ENCODE measurements at places on chromosomes 7 and 10. TPM values are rescaled to one million over a fixed set of nuclear protein-coding genes. Genes with fewer than 3 reads are reported as not detected.

The NOBOX gene
- polyA plus RNA-seq, result not detected

DNA sequence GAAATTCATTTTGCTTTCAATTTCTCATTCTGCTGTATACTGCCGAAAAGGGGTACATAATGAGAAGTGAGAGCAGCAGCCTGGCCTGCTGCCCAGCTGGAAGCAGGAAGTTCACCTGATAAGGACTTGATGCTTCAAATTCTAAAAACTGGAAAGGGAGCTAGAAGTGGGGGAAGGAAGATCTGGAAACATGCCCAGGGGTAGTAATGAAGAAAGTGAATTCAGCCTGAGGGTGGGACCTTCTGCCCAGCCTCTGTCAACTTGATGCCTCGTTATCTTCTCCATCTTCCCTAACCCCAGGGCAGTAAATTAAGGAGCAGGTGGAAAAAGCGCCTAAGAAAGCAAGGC lies 69.4 kb downstream of the ARMH3 start:
- DNase-seq, result no peak

- DNase-seq, result no peak
Measured at GRCh38 chr10:44089671-44090070, 295.2 kb downstream of the CXCL12 start.

GRCh38 chr7:120989257-120990220 lies 1.0 kb downstream of the CPED1 start:
- peak; percentile 62 for DNase-seq

DNA sequence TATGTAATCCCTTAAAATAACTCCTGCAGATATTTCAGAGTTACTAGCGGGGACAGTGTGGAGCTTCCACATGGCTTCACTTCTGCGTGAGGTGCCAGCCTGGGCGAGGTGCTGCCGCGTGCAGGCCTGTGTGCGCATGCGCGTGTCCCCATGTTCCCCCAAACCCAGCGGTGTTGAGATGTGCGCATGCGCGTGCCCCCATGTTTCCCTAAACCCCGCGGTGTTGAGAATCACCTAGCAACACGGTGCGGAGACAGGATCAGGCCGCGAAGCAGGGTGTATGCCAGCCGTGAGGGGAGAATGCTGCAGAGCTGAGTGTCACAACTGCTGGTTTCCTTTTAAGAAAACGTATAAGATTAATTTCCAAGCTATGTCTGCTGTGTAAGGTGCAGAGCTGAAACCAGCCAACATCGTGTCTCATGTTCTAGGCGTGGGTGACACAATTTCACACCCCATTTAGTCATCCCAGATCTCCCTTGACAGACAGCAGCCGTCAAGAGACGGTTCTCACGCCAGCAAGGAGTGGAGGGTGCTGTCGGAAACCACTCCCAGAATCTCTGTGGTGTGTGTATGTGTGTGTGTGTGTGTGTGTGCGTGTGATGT lies 71.9 kb upstream of the ADARB2 start:
- no peak for DNase-seq

The TLX1 gene
- not detected for polyA plus RNA-seq

The CYP26A1 gene
- polyA plus RNA-seq, result not detected

GRCh38 chr10:124717911-124718741 lies 26.1 kb downstream of the FAM53B start:
- no peak for DNase-seq

DNA sequence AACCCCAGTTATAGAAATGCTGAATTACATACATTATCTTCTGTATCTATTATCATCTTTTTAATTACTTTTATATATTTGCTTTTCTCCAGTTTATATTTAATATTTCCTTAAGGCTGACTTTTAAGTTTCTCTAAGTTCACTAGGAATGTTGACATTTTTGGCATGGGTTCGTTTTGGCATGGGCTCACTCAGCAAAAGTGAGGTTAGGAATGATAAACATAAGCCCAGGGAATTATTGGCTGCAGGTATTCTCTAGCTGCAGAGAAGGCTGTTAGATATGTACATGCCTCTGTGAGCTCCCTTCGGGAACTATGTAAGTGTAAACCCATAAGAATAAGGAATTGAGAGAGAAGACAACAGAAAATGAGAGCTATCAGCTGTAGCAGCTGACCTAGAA lies 63.6 kb upstream of the RAB18 start:
- DNase-seq, result no peak

DNA sequence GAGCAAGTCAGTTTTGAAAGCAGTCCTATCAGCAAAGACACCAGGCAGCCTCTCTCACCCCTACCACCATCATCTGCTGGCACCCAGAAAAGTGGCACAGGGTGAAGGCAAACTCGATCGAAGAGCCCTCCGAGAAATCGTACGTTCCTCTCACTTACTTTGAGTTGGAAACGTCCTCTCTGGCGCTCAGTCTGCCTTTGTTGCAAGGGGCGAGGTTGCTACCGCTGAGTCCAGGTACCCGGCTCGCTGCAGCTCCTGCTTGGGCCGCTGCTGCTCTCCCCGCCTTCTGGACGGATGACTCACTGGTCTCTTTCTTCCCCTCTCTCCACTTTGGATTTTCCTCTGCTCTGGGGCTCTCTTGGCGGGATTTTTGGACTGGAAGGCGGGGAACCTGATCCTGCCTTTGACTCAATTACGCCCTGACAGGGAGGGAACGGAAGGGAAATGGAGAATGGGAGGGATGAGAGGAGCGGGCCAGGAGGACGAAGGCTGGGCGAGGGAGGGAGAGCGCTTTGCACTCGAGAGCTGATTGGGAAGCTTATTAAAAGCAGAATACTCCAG lies at the start of gene PTN:
Gene PTN (minus strand): TSS at position 453 of the 561 bp plus-strand sequence. CDS start 88,760 bp downstream, outside the sequence.
- DNase-seq, result peak; percentile 85

DNA sequence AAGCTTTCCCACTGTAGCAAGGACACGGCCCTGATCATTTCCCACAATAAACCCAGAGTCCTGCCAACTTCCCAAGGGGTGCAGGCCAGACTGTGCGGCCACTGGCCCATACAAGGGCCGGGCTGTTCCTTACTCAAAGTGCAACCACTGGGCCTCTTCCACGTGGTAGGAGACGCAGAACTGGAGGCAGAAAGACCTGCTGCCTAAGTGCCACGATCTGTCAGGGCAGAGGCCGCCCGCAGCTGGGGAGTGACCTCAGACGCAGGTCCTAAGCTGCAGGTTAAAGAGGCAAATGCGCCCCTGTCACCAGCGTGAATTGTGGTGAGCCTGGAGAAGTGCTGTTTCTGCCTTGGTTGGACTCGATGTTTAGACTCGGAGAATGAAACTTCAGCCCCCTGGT lies 26.2 kb downstream of the GPER1 start:
- DNase-seq, result no peak

The PHKG1 gene
- 55.4 TPM for polyA plus RNA-seq

DNA sequence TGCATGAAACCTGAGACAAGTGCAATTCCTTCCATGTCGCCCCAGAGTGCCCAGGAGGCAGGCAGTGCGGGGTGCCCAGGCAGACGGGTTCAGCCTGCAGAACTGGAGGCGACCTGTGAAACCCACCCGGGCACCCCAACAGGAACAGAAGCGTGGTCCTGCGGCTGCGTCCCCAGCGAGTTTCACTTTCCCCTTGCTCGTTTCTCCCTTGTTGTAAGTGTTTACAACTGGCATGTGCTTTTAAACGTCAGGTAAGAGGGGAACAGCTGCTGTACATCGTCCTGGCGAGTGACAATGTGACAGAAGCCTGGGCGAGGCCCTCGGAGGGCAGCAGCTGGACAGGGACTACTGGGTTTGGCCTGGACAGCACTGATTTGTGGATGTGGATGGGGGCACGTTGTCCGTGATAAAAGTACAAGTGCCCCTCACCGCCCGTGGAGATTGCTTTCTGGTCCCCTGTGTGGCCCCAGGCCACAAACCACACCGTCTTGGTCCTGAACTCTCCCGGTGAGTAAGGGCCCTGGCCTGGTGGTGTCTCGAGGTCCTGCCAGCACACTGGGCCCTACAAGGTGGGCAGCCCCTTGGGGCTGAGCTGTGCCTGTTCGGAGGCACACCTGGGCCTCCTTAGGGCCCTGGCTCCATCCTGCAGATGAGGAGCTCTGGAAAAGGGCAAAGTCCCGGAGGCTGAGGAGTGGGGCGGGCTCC lies 4.0 kb downstream of the VENTX start:
- DNase-seq, result no peak

GRCh38 chr10:34200355-34200901 lies 614.7 kb downstream of the PARD3 start:
- DNase-seq, result peak; percentile 51

The GPR15LG gene
- polyA plus RNA-seq, result not detected

DNA sequence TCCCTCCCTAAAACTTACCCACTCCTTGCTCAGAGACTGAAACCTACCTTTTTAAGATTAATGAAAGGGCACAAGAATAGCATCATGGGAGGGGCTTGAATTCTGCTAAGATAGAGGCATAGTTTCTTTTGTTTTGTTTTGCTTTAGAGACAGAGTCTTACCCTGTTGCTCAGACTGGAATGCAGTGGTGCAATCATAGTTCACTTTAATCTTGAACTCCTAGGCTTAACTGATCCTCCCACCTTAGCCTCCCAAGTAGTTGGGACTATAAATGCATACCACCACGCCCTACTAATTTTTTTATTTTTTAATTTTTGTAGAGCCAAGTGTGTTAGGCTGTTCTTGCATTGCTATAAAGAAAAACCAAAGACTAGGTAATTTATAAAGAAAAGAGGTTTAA lies 17.7 kb upstream of the DNMBP start:
- DNase-seq, result no peak

The IQUB gene
- 0.37 TPM for polyA plus RNA-seq

DNA sequence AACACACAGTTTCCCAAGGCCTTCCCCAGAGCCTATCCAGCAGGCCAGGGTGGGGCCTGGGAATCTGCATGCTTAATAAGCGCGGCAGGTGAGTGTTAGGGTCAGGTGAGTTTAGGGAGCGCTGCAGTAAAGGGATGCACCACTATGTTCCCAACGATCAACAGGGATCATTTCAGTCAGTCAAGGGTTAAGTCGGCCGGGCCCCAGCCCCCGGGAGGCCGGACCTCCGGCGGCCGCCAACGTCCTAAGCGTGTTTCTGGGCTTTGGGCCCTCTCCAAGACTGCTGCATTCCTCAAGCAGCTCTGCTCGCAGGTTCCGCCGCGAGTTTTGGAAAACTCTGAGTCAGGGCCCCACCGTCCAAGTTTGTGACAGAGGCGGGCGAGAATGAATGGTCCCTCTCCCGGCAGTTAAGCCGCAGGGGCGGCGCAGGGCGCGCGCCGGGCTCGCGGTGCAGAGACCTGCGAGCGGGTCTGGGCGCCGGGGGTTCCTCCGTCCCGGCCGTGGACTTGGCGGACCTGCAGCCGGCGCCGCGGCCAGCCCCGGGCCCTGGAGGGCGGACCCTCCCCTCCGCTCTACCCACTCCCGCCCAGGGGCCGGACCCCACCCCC lies 81.6 kb downstream of the ARHGAP22 start:
- DNase-seq, result peak; percentile 81

The ABCC2 gene
- 0.75 TPM for polyA plus RNA-seq

The WDR86 gene
- polyA plus RNA-seq, result 9.8 TPM

The OPN4 gene
- 2.3 TPM for polyA plus RNA-seq

The ZP3 gene
- polyA plus RNA-seq, result 1.2 TPM

- DNase-seq, result no peak
Measured at GRCh38 chr7:68573271-68574005, 1024.8 kb upstream of the AUTS2 start.

DNA sequence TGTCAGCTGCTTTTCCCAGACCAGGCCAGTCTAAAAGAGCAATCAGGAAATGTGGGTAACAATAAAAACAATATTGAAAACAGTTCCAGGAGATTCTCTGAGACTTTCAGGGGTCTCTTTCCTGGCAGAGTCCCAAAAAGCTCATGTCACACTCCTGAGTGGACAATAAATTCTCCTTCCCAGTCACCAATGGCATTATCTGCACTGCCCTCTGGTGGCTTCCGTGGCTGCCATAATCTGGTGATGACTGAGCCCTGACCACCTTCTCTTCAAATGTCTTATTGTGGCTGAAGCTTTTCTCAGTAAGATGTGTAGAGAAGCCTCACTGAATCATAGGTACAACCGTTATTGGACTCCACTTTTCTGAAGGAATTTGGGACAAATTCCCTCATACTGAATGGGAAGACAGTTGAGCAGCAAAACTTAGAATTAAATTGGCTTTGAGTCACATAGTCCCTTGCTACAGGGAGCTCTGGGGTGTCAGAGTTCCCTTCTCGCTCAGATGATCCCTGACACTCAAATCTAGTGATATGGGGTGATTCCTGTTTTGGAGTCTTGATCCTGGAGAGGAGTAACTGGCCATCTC lies 24.4 kb upstream of the ASAH2 start:
- DNase-seq, result no peak

- no peak for DNase-seq
Measured at GRCh38 chr10:57979491-57979890, 288.2 kb downstream of the IPMK start.

GRCh38 chr7:43669286-43670081 lies 59.8 kb downstream of the COA1 start:
- DNase-seq, result no peak

- no peak for DNase-seq
Measured at GRCh38 chr7:55022002-55022985, 3.5 kb downstream of the EGFR start.

DNA sequence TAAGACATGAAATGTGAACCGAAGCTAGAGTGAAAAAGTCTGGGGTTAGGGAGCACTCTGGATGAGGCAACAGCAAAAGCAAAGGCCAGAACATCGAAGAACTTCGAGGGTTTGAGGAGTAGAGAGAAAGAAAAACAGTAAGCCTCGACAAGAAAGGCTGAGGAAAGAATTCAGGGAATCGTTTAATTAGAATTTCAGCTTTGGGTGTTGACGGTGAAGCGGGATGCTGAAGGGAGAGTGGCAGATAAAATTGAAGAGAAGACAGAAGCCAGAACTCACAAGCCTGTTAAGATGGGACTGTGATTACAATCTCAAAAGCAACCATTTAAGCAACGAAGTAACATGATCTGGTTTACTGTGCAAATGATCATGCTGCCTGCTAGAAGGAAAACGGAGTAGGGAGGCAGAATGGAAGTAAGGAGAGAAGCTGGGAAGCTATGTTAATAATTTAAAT lies 2.1 kb downstream of the TRDMT1 start:
- peak; percentile 23 for DNase-seq

DNA sequence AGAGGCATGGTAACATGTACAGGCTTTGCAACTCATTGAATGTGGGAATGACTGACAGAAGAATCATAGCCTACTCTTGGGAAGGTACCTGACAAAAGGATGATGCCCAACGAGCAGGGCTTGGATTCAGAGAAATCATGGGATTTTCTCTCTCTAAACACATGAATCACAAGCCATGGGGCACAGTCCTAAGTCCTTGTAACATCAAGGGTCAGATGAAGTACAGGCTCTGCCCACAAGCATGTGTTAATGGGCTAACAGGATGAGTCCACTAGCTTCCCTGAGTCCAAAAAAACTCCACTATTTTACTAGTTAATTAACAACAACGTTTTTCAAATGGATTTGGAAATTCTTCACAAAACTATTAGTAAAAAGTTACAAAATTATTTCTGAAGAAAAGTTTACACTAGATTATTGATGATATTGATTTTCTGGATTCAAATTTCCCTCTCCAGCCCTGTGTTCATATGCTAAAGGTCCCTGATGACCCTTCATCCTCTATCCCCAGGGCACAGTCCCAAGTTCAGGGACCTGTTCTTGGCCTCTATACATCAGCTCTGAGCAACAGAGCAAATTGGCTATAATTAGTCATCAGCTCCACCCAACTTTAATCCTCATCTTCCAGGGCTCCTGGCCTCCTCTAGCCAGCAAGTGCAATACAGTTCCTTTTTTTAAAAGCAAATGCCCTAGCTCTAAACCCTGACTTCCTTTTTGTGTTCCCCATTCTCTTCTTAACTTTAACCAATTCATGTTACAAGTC lies 99.8 kb downstream of the GSAP start:
- no peak for DNase-seq

GRCh38 chr10:110779489-110779888 lies 92.2 kb upstream of the PDCD4 start:
- no peak for DNase-seq

The TRPV5 gene
- 0.09 TPM for polyA plus RNA-seq
